Fibroblast of skin of left biceps (primary cell): ENCODE measurements at places on chromosomes 5 and 9.

- no peak for DNase-seq
These were observed 859.5 kb upstream of the DMAC1 start for GRCh38 chr9:8659108-8659507.

DNA sequence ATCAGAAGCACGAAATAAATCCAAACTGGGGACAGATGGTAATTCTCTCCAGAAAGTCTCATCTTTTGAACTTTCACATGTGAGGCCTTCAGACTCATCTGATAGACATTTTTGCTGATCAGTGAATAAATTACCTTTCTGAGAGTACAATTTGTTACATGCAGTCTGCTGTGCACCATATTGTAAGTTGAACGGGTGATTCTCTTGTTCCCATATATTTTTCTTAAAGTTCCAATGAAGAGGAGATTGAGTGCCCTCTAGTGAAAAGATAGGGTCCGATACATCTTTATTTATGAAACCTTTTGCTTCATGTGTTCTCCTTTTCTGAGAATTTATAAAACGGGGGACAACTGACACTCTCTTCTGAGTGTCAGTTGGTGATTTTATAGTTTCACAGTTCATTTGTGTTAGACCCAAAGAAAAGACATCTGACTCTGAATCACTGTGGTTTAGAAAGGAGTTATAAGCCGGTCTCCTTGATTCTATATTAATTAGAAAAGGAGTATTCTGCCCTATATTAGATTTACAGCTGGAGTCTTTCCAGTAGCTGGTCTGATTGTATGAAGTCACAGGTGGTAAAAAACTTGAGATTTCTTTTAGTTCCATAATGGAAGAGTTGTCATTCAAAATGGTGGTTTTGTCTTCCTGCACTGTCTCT is 30.4 kb downstream of the GNG10 start:
- DNase-seq = peak; percentile 8

DNA sequence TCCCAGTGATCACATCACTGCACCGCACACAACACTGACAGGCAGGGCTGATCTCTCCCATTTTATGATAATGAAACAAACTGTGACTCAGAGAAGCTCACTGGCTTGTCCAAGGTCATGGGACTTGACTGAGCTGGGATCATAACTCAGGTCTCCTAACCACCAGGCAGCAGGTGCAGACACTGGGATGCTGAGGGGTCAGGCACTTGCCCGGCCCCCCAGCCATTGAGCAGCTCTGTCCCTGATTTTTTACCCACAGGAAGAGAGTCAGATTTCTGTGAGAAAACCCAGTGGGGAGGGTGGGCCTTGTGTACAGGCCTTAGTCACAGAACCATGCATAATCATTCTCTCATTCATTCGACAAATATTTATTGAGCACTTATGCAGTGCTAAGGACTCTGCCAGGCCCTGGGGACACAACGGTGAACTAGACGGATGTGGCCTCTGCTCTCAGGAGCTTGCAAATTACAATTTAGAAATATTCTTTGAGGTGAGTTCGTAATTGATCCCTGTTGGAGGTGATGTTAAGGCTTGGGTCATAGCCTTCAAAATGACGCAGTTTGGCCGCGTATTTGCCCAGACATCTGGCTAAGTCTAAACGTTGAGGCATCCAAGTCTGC is 54.5 kb upstream of the TGFBR1 start:
- no peak for DNase-seq

DNA sequence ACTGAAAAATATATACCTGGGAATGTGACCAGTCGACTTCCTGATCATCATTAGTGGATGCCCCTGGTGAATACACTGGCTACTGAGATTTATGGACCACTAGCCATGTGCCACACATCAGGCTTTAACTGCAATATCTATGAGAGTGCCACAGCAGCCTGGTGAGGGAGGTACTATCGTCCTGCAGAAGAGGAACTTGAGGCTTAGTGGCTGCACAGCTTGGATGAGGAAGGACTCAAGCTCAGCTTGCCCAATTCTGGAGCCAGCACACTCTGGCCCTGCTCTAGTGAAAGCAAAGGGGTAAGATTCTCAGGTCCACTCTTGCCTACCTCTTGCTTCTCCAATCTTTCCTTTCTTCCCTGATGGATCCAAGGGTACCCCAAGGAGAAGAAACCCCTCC is 129.3 kb downstream of the ENTREP1 start:
- DNase-seq = no peak

GRCh38 chr5:54273715-54274114 is 36.7 kb downstream of the ARL15 start:
- no peak for DNase-seq

DNA sequence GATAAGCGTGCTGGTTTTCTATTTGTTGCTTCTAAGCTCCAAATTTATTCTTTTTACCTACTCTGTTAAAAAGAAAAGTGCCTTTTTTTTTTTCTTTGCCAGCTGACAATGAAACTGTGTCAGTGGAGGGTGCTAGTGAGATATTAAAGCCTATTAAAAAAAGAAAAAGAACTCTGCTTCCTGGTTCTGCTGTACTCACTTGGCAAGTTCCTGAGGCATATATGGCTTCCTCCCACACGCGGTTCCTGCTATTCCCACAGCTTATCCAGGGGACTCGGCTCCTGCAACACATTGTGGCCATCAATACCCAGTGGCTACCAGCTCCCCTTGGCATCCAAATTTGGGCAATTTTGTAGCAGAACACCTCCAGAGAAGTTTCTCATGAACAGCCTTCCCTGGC is 1977.7 kb upstream of the CDH9 start:
- no peak for DNase-seq

DNA sequence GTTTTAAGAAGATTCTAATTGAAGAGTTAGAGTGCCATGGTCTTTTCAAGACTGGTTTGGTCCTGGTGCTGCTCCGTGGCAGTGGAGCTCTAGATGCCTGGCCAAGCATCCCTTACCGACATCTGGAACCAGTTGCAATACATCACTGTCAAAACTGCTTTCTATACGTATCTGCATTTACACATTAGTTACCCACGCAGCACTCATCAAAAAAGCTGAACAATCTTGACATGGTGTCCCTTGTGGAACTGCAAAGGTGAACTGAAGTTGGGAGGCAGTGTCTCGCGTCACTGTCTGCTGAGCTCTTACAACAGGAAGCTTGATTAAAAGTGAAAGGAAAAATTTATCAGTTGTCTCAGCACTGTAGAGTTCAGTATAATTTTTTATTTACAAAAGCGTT is 82.6 kb downstream of the PBX3 start:
- DNase-seq = no peak

DNA sequence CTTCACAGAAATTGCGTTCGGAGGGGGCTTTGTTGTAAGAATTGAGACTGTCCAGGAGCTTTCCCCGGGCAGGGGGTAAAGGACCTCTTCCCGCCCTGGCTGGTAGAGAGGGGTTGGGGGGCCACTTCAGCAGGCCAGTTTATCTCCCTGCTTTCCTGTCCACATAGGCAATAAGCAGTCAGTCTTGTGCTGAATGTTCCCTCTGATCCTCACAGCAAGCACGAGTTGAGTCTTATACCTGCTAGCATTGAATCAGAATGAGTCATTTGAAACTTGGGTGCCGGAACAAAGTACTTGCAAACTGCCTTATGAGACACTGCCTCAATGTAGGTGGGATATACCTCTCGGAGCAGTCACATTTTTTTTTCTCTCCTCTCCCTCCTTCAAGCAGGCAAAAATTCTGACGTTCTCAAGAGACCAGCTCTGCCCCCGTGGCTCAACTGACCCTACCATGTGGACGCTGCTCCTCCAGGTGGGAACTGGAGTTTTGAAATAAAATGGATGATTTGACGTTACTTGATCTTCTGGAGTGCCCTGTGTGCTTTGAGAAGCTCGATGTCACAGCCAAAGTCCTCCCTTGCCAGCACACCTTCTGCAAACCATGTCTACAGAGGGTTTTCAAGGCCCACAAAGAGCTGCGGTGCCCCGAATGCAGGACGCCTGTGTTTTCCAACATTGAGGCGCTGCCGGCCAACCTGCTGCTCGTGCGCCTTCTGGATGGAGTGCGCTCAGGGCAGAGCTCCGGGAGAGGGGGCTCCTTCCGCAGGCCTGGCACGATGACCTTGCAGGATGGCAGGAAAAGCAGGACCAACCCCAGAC is 1.3 kb downstream of the SH3RF2 start:
- DNase-seq = no peak

GRCh38 chr5:41793141-41793770 is 77.0 kb downstream of the OXCT1 start:
- peak; percentile 95 for DNase-seq

GRCh38 chr5:174336479-174336878 is 291.0 kb downstream of the NSG2 start:
- DNase-seq = no peak

GRCh38 chr5:126471875-126472537 is 48.8 kb downstream of the GRAMD2B start:
- peak; percentile 47 for DNase-seq

DNA sequence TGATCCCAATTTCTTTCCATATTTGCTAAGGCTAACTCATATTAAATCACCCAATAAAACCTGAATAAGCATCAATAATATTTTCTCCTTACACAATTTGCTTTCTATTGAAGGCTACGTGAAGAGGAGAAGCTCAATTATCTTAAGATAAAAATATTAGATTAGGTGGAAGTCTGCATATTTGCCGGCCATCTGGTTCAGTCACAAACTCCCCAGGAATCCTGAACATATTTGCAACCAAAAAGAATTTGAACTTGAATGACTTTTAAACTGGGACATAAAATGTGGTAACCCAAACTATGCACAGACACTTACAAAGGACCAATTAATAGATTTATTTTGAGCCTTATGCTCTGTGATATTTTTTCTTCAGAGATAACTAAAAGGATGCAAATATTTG is 92.3 kb downstream of the HAPLN1 start:
- no peak for DNase-seq

DNA sequence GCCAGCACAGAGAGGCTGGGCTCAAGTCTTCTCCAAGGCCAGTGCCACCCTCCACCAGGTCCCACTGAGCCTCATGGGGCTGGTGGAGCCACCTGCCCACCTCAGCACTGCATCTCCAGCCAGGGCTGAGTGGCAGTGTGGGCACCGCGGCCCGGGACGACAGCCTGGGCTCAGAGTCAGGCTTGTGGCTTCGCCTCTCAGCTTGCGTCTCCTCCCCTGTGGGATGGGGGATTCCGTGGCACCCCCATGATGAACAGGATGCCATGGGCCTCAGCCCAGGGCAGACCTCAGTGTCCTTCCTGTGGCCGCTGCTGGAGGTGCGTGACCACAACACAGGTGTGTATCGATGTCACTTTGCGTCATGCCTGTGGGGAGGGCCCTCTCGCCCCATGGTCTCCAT is 136.4 kb upstream of the PPP1R26 start:
- no peak for DNase-seq

DNA sequence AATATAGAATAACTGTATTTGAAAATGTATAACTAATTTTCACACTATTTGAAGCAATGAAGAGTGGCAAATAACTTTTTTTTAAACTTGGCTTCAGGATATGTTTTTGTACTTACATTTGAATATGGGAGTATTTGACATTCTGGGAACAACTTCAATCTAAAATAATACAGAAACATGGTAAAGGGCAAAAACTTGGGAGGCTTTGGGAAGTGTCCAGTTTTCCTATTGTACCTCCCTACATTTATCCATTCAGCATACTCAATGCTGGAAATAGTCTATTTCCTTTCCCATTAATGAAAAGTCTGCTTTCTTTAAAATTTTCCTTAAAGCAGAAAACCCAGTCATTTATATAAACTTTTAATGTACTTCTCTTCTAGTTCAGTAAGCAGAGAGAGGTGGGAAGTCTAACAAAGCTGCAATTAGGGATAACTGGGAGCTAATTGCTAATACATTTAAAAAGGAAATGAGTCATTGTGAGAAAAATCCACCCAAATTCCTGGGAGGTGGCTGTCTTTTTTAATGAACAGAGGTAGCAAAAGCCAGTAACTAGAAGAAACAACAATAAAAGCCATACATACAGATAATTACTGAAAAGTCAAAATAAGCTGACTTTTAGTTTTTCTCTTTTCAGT is 128.8 kb downstream of the FBN2 start:
- DNase-seq = no peak

- DNase-seq = no peak
These were observed 196.9 kb upstream of the PUM3 start for GRCh38 chr9:3040761-3041160.

DNA sequence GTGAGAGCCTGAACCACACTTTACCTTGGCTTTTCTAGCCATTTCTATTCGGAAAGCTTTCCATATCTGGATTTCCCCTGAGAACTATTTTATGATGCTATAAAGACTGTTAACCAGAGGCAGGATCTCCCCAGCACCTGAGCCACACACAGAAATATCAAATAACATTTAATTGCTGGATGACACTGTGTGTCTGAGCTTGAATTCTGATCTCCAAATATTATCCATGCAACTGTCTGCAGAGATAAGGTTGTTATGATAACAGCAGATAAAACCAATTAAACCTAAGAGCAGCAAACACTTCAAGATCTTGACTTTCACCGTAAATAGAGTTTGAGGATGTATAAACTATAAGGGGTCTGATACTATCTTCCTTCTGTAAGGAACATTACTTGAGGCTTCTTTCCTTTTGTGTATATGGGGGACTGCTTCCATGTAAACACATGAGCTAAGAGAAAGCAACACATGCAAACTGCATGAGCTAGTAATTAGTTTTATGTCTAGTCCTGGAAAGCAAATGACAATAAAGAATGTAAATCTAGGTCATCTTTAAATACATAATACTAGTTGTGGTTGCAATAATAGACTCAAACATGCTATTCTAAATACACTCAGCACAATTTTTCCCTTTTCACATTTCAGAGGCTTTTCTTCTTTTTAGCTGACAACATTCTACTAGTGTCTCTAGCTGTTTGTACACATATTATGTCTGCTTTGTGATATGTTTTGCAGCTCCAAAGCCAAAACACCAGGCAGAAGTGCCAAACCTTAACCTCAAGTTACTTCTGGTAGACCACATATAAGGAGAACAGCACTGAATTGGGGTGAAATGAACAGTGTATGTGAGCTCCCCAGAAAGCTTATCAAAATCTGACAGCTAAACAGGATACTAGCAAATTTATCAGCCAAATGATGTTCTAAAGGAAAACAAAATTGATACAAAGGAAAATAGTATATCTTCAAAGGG is 136.5 kb downstream of the EFNA5 start:
- DNase-seq = no peak

DNA sequence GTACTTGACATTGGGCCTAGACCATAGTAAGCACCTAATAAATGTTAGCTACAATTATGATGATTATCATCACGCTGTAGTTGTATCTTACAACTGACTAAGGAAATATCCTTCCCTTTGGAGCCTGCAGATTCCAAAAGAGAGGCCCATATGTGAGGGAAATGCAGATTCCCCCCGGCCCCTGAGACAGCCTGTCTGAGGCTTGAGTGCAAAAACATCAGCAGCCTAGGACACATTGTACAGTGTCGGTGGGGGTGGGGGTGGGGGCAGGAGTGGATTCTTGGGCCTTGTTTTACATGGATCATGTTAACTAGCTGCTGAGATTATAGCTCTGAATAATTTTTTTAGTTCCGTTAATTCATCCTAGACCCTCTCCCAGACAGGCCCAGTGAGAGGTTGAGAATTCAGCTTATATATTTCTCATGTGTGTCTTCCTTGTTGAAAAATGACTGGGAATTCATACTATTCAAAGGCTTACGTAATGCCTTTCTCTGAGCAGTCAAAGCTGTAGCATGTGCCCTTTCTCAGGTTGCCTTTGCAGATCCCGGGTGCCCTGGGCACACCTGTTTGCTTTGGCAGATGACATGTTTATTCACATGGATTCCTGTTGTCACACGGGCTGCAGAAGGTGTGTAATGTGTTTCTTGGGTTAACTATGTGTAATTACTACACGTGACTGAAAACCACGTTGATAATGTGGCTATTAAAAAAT is 262.8 kb downstream of the NR3C1 start:
- no peak for DNase-seq
